ENCODE measurements at places on chromosomes 4 and X.

- DNase-seq, result peak; percentile 26
Observed at GRCh38 chr4:73731968-73732610, 8.3 kb upstream of the CXCL8 start.

DNA sequence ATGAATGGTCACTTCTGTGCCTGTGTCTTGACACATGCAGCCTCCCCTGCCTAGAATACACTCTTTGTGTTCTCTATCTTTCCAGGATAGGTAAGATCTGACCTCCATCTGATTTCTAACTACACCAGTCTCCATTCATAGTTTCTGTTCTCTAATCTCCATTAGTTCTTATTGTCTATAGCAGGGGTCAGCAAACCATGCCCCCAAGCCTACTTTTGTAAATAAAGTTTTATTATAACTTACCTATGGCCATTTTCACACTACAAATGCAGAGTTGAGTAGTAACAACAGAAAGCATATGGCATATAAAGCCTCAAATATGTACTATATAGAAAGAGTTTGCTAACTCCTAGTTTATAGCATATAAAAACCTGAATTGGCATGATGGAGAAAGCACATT, 37.6 kb upstream of the H2AZ1 start:
- DNase-seq, result no peak

DNA sequence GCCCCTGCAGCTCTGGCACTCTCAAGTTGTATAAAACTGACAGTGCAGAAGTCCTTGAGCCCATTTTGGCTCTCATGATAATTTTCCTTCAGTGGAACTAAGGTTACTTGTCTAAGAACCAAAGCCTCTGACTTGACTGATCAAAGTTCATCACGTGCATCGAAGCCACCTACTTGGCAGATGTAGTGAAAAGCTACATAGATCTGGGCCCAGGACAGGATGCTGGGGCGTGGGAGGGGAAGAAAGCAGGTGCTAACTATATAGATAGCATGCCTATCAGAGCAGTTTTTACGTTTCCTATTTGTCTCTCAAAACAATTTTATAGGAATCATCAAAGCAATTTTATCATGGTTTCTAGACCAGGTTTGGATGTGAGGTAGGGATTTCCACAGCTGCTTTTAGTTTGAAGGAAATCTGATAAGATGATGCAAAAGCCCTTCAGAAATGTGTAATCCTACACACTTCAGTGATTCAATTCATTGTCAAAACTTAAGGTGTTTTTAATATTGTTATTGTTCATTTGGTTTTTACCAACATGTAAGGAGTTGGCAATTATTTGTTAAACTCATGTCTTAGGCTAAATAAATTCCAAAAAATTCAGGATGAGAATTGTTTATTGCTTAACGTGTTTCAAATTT, 1.2 kb upstream of the CD40LG start:
- no peak for DNase-seq

GRCh38 chr4:12588582-12588981, 895.6 kb downstream of the RAB28 start:
- DNase-seq, result peak; percentile 22

GRCh38 chr4:88599298-88599697, 7.0 kb downstream of the HERC3 start:
- peak; percentile 65 for DNase-seq

DNA sequence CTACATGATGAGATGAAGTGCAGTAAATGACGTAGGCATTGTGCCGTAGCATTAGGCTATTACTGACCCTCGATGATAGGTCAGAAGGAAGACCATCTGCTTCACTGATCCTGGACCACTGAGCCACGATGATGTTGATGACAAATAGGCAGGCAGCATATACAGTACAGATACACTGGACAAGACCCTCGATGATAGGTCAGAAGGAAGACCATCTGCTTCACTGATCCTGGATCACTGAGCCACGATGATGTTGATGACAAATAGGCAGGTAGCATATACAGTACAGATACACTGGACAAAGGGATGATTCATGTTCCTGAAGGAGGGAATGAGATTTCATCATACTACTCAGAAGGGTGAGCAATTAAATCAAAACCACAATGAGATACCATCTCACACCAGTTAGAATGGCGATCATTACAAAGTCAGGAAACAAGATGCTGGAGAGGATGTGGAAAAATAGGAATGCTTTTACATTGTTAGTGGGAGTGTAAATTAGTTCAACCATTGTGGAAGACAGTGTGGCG, 50.9 kb downstream of the BEND4 start:
- DNase-seq, result peak; percentile 14

GRCh38 chrX:4925911-4926310, 1212.5 kb upstream of the PRKX start:
- DNase-seq, result peak; percentile 71

DNA sequence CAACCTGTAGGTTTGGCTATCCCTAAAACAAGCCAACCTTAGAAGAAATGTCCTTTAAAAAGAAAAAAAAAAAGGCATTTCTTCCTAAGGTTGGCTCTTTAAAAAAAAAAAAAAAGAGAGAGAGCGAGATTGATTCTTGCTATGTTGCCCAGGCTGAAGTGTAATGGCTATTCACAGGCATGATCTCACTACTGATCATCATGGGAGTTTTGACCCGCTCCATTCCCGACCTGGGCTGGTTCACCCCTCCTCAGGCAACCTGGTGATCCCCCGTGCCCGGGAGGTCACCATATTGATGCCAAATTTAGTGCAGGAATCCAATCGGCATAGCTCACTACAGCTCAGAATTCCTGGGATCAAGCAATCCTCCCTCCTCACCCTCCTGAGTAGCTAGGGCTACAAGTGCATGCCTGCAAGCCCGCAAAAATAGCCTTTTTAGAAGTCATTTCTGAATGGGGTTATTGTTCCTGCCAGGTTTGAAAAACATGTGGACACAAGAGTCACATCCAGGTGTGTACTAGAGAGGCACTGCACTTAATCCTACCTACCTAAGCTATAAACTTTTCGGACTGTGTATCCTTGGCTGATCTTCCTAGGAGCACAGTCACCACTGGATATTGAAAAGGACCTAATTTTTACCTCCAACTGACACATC, 61.4 kb upstream of the ZCCHC13 start:
- DNase-seq, result peak; percentile 61

DNA sequence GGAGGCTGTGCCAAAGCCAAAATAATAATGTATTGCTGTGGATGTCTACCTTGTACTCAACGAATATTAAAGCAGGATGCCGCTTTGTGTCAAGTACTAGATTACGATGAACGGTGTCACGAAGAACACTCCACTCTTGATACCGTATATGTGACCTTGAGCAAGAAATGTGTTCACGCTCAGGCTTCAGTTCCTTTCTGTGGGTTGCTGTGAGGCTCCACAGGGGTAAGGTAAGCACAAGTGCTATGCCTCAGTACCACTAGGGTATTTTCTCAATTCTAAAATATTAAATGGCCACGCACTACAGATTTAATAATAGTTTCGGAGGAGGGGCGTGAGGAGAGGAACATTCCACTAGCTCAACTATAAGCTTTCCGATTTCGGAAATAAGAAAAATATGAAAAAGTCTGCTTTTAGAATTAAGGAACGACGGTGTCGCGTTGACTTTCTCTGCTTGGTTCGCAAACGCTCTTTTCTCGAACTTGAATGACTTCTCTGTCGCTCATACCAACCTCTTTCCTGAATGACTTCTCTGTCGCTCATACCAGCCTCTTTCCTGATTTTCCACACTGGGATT, 607 bp upstream of the SCOC start:
- DNase-seq, result peak; percentile 41

DNA sequence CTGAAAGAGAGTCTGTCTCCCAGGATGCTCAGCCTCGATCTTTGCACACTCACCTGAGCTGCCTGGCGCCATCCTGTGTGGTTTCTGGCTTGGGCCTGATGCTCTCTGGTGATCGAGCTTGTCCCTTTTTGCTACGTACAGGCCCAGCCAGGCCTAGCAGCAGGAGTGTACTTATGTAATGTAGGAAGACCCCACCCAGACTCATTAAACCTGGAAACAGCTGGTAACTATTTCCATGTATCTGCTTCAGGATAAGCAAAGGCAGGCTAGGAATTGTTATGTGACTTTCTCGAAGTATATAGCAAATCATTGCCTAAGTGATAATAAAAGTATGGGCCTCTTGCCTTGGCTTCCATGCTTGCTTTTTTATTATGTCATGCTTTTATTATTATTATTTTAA, 18.6 kb upstream of the ARSJ start:
- DNase-seq, result no peak

All from mesenchymal stem cell (in vitro differentiated cells and primary cell).